CD4-positive, alpha-beta T cell (primary cell): ENCODE measurements at places on chromosomes 3 and 15.

- no peak for DNase-seq
These were observed 384.0 kb upstream of the KCNMB2 start for GRCh38 chr3:178152031-178152806.

DNA sequence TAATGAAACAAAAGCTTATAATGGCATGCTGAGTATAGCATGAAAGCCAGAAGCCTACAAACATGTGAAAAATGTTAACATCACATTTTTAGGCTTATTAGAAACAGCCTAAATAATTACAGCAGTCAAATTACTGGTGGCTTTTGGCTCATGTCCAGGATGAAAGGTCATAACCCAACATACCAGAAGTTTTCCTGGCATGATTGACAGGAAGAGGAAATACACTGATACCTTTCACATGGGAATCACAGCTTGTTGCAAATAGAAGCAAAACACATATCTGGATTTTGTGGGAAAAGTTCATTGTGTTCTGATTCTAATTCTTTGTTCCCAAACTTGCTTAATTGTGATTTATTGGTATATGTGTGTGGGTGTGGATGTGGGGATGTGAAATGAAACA is 393.5 kb upstream of the ARRDC4 start:
- no peak for DNase-seq

DNA sequence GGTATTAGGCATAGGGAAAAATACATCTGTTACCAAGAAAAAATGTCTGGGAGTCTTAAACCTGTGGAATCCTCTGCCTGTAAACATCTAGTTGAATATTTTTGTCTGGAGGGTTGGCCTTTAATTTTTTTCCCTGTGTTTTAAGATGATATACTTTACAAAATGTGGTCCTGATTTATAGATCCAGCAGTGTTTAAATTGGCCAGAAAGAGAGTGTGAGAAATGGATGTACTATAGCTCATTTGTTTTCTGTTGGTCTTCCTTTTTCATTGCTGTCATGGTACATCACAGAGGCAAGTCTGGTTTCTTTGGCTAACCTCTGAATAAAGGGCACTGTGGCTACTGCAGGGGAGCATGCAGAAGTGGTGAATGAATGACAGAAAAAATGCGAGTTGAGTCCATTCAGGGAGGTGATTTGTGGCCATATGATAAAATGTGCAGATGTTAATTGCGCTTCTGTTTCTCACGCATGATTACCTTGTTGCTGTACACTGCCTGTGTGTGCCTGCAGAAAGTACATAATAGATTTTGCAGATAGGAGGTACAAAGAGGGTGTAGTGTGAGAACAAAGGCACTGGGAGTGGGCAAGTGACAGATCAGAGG is 150.0 kb downstream of the NFKBIZ start:
- DNase-seq: no peak

- DNase-seq: no peak
These were observed 6.5 kb downstream of the PDCD10 start for GRCh38 chr3:167728176-167728575.
